Activated CD4-positive, alpha-beta T cell treated with anti-CD3 and anti-CD28 coated beads, Interleukin-2, amount 50 U/mL, for 4 hours (primary cell): ENCODE measurements at places on chromosomes 5 and 9.
A peak's percentile ranks its signal among the peaks of the same experiment; 100 is the strongest.

DNA sequence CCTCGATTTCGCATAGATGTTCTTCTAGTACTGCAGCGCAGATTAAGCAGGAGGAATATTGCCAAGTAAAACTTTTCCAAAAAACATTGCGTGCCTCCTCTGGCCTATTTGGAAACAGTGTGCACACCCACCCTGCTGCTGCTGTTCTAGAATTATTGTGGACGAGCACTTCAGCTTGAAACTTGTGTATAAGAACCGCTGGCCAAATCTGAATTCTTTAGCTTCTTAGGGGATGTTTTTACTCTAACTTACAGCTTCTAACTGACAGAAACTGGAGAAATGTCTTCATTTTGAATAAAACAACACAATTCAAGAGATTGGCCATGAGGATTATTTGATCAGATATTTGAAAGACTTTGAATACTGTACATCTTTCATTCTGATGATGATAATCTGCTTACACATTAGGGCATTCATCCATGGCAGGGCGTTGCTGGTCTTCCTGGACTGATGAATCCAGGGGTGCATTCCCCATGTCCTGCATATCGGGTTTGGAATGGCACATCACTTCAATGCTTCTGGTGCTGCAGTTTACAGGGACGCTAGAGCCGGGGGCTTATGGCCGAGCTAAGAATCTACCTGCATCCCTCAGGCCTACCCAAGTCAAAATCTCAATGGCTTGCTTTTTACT, 6.5 kb downstream of the ADAMTS16 start:
- no peak for DNase-seq

DNA sequence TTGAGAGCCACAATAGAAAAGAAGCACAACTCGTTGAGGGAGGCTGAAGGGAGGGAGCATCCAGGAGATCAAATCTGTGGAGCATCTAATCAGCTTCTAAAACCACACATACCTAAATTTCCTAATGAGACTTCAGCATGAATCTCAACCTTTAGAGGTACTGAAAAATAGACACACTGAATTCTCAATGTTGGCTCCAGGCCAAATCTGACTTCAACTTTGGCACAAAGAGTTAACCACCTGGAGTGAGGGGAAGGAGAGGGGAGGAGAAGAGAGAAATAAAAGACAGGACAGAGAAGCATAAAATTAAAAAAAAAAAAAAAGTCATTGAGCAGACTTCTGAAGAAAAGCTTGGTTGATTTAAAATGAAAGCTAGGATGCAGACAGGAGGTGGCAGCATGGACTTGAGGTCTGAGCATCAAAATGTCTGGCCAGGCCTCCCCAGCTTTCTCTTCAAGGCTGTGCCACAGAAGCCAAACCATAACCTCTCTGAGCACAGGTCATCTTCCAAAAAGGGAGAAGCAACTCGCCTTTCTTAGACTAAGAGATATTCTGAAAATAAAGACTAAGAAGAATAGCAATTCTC, 205.6 kb downstream of the DENND1A start:
- no peak for DNase-seq

DNA sequence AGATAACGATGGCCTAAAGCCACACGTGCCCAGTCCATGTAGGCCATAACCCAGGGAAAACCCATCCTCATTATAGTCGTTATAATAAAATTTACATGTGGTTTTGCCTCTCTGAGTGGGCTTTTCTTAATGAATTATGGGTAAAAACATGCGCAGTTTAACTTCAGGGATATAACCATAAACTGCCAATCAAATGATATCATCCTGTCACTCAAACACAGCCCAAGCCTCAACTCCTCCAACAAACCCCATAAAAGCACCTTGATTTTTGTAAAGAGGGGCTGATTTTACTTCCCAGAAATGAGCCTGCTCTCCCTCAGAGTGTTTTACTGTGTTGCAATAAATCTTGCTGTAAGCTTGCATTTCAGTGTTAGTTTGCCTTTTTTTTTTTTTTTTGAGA, 15.8 kb upstream of the SETX start:
- no peak for DNase-seq

GRCh38 chr5:90446961-90447360, 27.6 kb downstream of the MBLAC2 start:
- no peak for DNase-seq

DNA sequence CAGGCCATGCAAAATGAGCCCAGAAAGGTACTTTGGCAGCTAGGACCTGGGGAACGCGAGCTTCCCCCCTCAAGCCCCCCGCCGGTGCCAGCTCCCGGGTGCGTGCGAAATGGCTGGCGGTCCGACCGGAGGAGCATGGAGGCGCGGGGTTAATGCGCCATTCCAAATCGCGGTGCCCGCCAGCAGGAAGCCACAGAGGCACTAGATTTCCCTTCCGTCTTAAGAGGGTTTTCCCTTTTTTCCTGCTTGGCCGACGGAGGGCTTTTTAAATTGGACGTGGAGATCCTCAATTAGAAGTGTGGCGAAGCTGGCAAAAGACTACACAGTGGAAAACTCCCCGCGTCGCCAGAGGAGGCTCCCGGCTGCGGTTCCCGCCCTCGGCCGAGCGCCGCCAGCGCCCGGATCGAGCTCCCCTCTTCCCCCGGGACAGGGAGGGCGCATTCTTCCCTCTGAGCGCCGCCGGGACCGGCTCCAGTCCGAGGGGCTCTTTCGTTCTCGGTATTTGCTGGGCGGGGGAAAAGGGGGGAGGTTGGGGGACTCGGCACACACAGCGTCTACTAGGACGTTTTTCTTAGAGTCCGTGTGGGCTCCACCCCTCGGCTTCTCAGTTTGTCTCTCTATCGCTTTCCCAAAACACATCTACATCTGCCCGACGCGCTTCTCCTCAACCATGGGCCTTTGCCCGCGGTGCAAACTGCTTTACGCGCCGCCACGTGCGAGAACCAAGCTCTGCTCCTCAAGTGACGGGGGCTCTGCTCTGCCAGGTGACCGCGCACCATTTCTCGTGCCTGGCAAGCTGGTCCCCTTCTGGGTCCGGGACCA, 3.0 kb downstream of the GDNF start:
- DNase-seq: no peak

DNA sequence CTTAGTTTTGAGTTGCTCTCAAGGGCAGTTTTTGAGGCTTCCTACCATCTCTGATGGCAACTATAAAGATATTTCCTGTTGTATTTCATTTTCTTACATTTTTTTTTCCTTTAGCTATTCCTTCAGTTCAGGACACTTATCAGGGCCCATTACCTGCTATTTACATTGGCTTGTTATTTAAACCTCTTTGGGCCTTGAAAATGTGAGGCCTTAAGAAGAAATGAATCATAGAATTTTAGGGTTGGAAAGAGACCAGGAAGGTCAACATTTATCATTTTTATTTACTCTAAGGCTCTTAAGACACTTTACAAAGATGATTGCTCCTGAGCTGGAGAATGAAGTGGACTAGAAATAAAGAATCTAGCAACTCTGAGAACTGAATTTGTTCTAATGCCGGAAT, 335.2 kb downstream of the DTWD2 start:
- DNase-seq: no peak

- DNase-seq: peak; percentile 23
Measured at GRCh38 chr5:159456722-159457465, 126.6 kb upstream of the IL12B start.

DNA sequence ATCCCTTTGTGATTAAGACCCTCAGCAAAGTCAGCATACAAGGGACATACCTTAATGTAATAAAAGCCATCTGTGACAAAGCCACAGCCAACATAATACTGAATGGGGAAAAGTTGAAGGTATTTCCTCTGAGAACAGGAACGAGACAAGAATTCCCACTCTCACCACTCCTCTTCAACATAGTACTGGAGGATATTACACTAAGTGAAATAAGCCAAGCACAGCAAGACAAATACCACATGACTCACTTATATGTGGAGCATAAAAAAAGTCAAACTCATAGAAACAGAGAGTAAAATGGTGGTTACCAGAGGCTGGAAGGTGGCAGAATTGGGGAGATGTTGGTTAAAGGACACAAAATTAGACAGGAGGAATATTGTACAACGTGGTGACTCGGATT, 118.1 kb upstream of the NFIL3 start:
- DNase-seq: no peak

DNA sequence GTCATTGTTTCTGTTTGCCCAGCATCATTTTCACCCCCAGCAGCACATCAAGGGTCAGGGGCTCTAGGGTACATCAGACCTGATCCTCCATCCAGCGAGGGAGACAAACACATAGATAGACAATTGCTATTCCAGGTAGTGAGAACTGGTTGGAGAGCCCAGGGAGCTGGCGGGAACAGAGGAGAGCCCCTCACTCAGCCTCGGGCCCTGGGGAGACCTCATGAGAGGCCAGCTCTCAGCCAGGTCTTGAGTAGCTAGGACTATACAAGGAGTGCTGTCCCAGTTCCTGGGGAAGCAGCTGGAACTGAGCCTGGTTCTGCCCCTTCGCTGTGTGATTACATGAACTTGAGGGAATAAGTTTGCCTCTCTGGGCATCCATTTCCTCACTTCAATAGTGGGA, 80.3 kb downstream of the HRH2 start:
- no peak for DNase-seq
